NK-92 treated with Interleukin-12 subunit alpha and Interleukin-12 subunit beta, amount 100 ng/mL, for 24 hours (cell line): ENCODE measurements at places on chromosomes 12 and 14.

- no peak for DNase-seq
These were observed 23.3 kb downstream of the TPCN1 start for GRCh38 chr12:113244478-113244958.

DNA sequence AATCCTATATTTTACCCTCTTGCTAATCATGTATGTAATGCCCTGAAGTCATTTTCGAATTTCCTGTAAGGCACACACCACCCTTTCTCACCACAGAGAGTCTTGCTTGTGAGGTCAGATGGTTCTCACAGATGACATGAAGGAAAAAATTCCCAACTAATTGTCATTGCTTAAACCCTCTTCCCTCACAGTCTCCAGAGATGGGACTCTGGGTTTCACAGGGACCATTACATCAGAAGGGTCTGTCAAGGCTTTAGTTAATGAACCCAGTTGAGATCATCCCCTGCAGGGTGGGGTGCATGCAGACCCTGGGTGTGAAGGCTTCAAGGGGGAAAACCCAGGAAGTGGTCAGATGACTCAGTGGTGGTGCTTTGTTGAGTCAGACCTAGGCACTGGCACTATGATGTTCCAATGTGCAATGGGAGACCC is 229.6 kb downstream of the BCAT1 start:
- DNase-seq, result peak; percentile 70

- no peak for DNase-seq
These were observed 506.0 kb upstream of the TMEM132C start for GRCh38 chr12:127760996-127761395.

DNA sequence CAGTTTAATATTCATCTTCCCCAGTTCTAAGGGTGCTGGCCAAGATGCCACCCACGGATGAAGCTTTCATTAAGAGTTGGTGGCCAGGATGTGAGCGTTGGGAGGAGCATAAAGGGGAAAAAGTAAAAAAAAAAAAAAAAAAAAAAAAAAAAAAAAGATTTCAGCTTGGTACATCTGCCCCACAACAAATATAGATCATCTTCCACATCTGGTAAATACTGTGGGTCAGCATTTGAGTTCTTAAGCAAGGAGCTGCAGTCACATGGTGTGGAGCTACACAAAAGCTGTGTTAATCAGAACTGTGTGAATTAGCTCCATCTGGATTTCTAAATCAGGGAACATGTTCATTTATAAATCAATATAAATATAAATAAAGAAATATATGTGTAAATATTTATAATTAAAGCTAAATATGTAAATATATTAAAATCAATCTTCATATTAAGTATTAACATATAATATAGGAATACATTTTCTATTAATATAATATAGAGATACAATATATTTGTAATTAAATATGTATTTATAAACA is 262.3 kb downstream of the NUAK1 start:
- DNase-seq, result no peak

DNA sequence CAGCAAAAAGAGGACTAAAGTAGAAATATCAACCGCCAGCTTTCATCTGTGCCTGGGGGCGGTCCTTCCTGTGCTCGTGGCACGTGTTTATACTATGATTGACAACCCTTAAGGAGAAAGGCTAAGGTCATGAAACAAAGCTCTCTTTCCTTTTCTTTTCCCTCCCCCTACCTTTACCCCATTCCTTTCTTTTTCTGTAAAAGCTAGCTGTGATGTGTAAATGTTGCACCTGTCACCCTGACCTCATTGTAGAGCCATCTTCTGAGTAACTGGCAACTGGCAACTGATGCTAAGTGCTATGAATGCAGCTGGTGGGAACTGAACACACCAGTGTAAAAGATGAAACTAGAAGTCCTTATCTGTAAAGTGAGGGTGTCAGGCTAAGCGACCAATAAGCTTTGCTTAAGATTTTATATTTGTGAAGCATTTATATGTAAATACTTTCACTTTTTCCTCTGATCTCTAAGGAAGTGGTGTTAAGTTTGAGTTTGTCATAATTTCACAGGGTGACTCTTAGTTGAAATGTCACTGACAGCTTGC is 102.8 kb upstream of the BCAT1 start:
- peak; percentile 4 for DNase-seq

DNA sequence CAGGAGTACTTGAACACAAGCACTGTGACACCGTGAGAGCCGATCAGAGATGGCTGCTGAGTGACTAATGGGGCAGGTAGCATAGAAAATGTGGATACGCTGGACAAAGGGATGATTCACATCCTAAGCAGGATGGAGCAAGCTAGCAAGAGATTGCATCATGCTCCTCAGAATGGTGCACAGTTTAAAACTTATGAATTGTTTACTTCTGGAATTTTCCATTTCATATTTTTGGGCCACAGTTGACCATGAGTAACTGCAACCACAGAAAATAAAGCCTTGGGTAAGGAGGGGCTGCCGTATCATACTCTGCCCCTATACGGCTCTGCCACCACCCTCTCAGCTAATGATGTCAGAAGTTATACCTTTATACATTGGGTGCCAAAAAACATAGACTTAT is 23.3 kb upstream of the MARK3 start:
- DNase-seq, result peak; percentile 22

DNA sequence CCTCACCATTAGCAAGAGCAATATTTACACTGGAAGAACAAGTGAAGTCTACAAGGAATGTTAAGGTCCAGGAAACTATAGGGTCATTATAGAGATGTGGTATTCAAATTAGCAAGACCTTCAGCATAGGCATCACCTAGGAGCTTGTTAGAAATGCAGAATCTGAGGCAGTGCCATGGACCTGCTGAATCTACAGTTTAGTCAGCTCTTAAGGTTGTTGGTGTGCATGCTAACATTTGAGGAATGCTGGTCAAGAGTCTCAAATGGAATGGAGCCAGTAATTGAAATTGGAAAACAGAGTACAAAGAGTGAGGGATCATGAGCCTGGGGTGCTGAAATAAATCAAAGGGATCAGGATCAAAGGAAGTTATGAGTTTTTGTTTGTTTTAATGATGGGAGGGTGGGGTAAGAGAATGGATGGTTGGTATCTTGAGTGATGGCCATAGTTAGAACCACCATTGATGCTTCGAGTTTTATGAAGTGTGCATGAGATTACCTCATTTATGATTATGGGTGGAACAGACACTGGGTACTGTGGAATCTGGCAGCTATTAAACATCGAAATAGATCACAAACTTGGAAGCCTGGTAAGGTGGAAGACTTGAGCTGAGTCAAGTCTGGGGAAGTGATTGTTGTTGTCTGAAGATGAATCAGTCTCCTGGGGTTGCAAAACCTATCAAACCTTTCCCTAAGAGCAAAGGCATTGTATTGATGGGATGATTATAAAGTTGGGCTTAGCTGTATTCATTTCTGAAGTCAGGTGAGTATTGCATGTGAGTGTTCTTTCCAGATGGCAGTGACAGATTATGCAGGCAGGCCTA is 323.3 kb upstream of the E2F7 start:
- DNase-seq, result no peak

DNA sequence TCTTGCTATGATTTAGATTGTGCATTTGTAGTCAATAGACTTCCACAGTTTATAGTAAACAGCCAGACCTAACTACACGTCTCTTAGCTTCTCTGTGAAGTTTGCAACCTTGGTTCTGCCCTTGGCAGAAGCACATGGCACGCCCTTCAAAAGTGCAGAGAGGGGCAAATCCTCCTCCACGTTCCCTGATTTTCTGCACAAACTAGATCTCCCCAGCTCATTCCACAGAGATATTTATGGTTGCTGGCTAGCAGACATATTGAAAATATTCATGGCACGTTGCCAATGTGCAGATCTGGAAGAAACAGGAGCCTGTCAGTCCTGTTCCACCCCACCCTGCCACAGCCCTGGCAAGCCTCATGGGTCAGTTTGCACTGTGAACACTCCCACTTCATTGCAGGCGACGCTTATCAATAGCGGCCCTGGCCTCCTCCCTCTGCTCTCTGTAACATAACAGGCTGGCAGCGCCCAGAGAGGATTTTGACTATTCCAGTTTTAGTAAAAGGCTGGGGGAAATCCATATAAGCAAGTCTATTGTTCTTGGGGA is 6.5 kb upstream of the LGALS3 start:
- DNase-seq, result no peak

GRCh38 chr12:132188916-132189325 is 44.7 kb downstream of the NOC4L start:
- DNase-seq, result no peak

DNA sequence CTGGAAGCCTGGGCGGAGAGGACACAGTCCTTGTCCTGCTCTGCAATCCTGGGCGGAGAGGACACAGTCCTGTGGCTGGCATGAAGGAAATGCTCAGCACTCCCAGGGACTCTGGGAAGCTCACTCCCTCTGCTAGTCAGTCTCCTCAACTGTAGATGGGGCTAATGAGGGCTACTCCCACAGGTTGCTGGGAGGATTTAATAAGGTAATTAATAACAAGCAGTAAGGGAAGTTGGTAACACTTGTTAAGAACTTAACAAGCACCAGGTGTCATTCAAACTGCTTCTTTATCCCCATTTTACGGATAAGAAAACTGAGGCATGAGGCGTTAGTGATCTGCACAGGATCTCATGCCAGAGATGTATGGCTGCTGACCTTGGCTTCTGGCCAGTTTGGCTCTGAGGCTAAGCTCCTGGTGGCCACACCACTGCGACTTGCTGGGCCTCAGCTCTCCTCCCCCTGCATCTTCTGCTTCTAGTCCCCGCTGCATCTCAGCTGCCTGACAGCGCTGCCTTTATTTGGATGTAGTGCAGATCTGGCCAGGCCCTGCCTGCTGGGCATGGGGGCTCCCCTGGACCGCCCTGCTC is 54.1 kb upstream of the BEGAIN start:
- DNase-seq, result no peak

GRCh38 chr14:35301735-35302528 is 9.8 kb downstream of the PSMA6 start:
- DNase-seq, result no peak

DNA sequence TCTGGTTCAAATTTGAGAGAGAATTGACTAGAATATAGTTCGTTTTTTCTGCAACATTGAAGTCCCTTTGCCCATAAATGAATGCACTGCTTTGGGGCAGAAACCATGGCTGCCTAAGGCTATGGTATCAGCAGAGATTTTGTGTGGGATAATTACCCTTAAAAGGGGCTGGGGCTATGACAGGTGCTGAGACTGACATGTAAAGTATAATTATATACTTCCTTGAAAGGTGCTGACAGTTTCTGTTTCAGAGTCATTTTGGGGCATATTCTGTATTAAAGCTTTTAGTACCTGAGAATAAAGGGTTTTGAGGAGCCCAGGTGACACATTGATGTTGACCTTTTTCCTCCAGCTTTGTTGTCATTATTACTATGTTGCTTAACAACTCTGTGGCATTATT is 150.3 kb upstream of the PTPRQ start:
- DNase-seq, result no peak

DNA sequence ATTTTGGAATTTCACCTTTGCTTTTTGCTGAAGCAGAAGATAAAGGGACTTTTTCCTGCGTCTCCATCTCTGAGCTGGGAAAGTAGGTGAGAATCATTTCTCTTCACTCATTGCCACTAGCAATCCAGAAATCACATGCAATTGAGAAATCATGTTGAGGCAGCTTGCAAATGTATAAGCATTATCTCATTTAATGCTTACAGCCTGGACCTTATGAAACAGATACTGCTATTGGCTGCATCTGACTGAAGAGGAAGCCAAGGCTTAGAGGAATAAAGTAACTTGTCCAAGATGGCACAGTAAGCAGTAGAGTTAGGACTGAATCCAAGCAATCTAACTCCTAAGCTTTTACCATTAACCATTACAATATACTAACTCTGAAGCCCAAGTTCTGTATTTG is 122.4 kb downstream of the FIGNL2 start:
- no peak for DNase-seq

GRCh38 chr12:122107261-122107660 is 28.7 kb downstream of the MLXIP start:
- DNase-seq, result no peak
